Suprapubic skin (tissue), 4 donors: ENCODE measurements at places on chromosomes 12 and 14.

GRCh38 chr12:49322367-49322707 is 718 bp upstream of the TROAP start:
- H3K27ac ChIP-seq, result no peak overlapping the region
- no peaks in the 10 kb centered on the region for H3K36me3 ChIP-seq
- H3K27me3 ChIP-seq, result no peaks in the 10 kb centered on the region
- H3K4me3 ChIP-seq, result peak overlapping the region; percentile 78

DNA sequence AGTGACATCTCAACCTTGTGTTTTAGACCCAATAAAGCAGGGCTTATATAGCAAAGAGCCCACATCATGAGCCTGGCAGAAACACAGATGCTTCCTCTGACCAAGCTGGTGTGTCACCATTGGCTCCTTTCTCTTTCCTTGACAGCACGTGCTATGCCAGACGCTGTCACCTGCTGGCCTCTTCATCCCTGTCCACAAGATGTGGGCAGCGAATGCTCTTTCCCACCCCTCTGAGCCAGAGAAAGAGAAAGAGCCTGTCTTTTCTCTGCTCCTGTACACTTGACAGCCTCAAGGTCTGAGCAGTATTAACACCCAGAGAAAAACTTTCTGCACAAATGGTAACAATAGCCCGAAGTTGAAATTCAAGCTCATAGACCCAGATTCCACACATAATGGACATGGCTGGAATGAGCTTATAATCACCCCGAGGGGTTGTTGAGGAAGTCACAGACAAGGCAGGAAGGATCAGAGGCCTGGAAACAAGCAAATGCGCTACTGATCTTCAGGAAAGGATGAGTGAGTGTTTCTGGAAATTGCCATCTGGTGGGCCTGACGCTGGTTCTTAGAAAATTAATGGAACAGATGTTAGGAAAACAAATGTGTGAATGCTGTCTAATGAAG is 8.9 kb downstream of the TGFB3 start:
- H3K4me3 ChIP-seq, result no peak overlapping the region
- no peaks in the 10 kb centered on the region for H3K27me3 ChIP-seq
- no peak overlapping the region for H3K27ac ChIP-seq
- peaks cover 14% of the 10 kb centered on the region for H3K4me1 ChIP-seq
- no peak for DNase-seq
- H3K36me3 ChIP-seq, result peaks cover 3% of the 10 kb centered on the region

- H3K4me1 ChIP-seq, result peaks cover 31% of the 10 kb centered on the region
- H3K4me3 ChIP-seq, result peak overlapping the region; percentile 44
- peak overlapping the region; percentile 75 for H3K27ac ChIP-seq
- DNase-seq, result no peak
- no peaks in the 10 kb centered on the region for H3K36me3 ChIP-seq
Measured at GRCh38 chr12:4031703-4032291, 158.6 kb upstream of the PARP11 start.

GRCh38 chr14:24761141-24761540 is 127.2 kb upstream of the GZMB start:
- DNase-seq, result no peak
- no peaks in the 10 kb centered on the region for H3K27me3 ChIP-seq
- no peak overlapping the region for H3K4me3 ChIP-seq
- no peaks in the 10 kb centered on the region for H3K36me3 ChIP-seq
- H3K4me1 ChIP-seq, result no peaks in the 10 kb centered on the region

- H3K36me3 ChIP-seq, result no peaks in the 10 kb centered on the region
- H3K4me1 ChIP-seq, result no peaks in the 10 kb centered on the region
- H3K4me3 ChIP-seq, result no peak overlapping the region
- peaks cover 8% of the 10 kb centered on the region for H3K27me3 ChIP-seq
Measured at GRCh38 chr14:99676657-99677056, 7.4 kb upstream of the CYP46A1 start.

- H3K36me3 ChIP-seq, result peaks cover 5% of the 10 kb centered on the region
- H3K27me3 ChIP-seq, result no peaks in the 10 kb centered on the region
- H3K4me3 ChIP-seq, result peak overlapping the region; percentile 64
- peaks cover 77% of the 10 kb centered on the region for H3K4me1 ChIP-seq
- peak overlapping the region; percentile 100 for H3K27ac ChIP-seq
Measured at GRCh38 chr12:12718853-12719252, 1.7 kb downstream of the CDKN1B start.

DNA sequence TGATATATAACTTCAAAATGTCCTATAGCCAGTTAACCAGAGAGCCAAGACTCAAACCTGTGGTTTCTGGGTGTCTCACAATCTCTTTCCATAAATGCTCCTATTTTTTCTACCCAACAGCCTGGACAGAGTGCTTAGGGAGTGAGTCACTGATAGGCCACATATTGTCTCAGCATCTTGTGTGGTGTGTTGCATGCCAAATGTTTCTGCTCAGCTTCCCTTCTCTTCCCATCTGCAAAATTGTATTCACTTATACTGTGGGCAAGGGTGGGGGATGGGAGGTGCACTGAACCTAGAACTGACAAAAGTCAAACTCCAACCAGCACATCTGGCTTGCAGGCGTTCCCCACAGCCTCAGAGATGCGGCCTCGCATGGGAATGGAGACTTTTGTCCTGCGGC is 123.3 kb downstream of the KCNA5 start:
- DNase-seq, result no peak
- H3K4me1 ChIP-seq, result no peaks in the 10 kb centered on the region
- no peak overlapping the region for H3K4me3 ChIP-seq
- peaks cover 12% of the 10 kb centered on the region for H3K27me3 ChIP-seq
- no peak overlapping the region for H3K27ac ChIP-seq

- H3K27me3 ChIP-seq, result no peaks in the 10 kb centered on the region
- DNase-seq, result no peak
- H3K36me3 ChIP-seq, result no peaks in the 10 kb centered on the region
- no peak overlapping the region for H3K4me3 ChIP-seq
- H3K27ac ChIP-seq, result no peak overlapping the region
Measured at GRCh38 chr12:25590011-25590721, 37.1 kb upstream of the LMNTD1 start.

DNA sequence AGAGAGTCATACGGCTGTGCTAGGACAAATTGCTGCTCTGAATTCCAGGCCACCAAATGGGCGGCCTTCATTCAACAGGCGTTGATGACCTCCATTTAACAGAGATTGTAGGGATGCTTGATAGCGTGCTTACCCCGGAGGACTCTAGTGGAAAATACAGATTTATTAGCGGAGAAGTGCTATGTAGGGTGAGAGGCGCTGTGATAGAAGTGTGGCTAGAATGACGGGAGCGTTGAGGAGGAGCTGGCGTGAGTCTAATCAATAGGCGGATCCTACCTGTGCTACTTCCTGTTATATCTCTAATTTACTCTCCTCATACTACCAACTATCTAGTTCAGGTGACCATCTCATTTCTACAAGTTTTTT is 668 bp downstream of the MRPS35 start:
- H3K27me3 ChIP-seq, result no peaks in the 10 kb centered on the region
- peaks cover 4% of the 10 kb centered on the region for H3K36me3 ChIP-seq
- H3K4me1 ChIP-seq, result peaks cover 24% of the 10 kb centered on the region
- H3K4me3 ChIP-seq, result peak overlapping the region; percentile 93

- H3K27me3 ChIP-seq, result no peaks in the 10 kb centered on the region
- peaks cover 4% of the 10 kb centered on the region for H3K4me1 ChIP-seq
- H3K4me3 ChIP-seq, result no peak overlapping the region
- no peaks in the 10 kb centered on the region for H3K36me3 ChIP-seq
Measured at GRCh38 chr12:121391619-121392324, 8.1 kb upstream of the RNF34 start.

- H3K27ac ChIP-seq, result no peak overlapping the region
- peaks cover 52% of the 10 kb centered on the region for H3K36me3 ChIP-seq
- no peak overlapping the region for H3K4me3 ChIP-seq
- no peak for DNase-seq
Measured at GRCh38 chr12:57168058-57168457, 20.6 kb upstream of the LRP1-AS start.

GRCh38 chr12:92046557-92047392 is 98.9 kb downstream of the BTG1 start:
- H3K27me3 ChIP-seq, result no peaks in the 10 kb centered on the region
- no peak overlapping the region for H3K4me3 ChIP-seq
- no peak for DNase-seq
- peaks cover 4% of the 10 kb centered on the region for H3K4me1 ChIP-seq

DNA sequence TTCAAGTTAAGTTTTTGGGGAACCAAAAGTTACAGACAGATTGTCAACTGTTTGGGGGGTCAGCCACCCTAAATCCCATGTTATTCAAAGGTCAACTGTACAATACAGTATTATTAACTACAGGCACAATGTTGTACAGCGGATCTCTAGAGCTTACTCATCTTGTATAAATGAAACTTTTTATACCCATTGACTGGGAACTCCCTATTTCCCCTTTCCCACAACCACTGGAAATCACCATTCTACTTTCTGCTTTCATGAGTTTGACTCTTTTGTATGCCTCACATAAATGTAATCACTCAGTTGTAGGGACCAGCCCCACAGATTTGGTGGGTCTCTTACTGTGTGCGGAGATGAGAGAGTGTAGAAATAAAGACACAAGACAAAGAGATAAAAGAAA is 57.8 kb downstream of the SLCO1B3 start:
- no peak overlapping the region for H3K4me3 ChIP-seq
- no peaks in the 10 kb centered on the region for H3K27me3 ChIP-seq
- no peak overlapping the region for H3K27ac ChIP-seq
- no peak for DNase-seq
- no peaks in the 10 kb centered on the region for H3K36me3 ChIP-seq

DNA sequence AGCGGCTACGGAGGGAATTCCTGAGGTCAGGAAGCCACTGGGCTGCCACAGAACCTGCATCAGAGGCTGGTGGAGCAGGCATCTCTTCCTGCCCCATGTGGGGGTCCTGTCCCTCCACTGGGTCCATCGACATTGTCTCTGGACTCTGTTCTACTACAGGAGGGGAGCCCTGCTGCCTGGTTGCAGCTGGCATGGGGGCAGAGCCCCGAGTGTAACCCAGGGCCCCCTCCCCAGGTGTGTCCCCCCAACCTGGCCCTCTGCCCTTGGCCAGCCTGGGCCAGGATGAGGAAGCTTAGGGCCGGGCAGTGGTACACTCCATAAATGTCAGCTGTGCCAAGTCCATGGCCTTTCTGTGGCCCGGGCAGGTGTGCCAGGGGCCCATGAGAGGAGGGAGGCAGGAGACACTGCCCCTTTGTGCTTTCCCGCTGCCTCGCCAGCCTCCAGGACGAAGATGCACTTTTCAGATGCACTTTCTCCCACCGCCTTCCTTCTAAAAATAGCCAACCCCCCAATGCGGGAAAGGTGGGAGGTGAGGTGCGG is 4.0 kb upstream of the EXOC3L4 start:
- no peak overlapping the region for H3K4me3 ChIP-seq
- H3K36me3 ChIP-seq, result no peaks in the 10 kb centered on the region
- H3K27ac ChIP-seq, result no peak overlapping the region
- peaks cover 23% of the 10 kb centered on the region for H3K4me1 ChIP-seq

DNA sequence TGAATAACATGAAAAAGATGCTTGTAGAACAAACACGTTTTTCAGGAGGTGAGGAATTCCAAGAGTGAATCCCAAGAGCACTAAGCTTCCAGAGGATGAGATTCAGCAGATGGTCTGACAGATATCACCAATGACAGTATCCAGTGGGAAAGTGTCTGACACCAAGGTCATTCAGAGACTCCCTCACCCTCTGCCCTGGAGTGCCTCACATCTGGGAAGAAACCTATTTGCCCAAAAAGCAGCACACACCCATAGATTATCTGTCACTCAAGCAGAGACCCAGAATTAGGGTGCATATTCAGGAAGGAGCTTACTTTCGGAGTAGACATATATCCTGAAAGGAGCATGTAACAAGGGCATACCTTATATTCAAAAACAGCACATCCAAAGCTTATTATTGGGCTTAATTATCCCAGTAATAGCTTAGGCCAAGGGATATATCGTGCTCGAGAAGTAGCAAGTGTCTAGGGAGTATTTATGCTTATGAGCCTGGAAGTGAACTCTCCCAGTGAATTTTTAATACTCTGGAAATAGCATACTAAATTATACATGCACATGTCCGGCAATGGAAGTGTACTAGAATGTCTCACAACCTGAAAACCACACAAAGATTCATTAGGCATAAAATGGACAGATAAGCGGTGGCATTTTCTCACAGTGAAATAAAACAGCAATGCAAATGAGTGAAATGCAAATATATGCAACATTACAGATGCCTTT is 998.1 kb upstream of the TMEM132C start:
- no peak for DNase-seq
- H3K4me1 ChIP-seq, result no peaks in the 10 kb centered on the region
- no peaks in the 10 kb centered on the region for H3K27me3 ChIP-seq

DNA sequence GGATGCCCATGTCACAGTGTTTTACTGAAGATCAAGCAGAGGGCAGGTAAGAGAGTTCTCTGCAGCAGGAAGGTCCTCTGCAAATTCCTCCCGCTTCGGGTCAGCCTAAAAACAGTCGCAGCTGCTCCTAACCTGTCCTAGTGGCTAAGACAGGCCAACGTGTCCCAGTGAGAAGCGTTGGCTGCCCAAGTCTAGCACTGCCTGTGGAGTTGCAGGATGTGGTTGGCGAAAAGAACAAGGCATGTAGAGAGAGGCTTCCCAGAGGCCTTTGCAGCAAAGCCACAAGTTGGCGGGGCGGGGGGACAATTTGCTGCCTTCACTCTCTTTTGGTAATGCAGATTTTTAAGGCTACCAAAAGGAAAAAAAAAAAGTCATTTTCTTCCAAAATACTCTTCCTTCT is 340.1 kb downstream of the BCL11B start:
- H3K4me1 ChIP-seq, result peaks cover 8% of the 10 kb centered on the region
- no peak overlapping the region for H3K4me3 ChIP-seq
- no peak overlapping the region for H3K27ac ChIP-seq
- peak; percentile 54 for DNase-seq

DNA sequence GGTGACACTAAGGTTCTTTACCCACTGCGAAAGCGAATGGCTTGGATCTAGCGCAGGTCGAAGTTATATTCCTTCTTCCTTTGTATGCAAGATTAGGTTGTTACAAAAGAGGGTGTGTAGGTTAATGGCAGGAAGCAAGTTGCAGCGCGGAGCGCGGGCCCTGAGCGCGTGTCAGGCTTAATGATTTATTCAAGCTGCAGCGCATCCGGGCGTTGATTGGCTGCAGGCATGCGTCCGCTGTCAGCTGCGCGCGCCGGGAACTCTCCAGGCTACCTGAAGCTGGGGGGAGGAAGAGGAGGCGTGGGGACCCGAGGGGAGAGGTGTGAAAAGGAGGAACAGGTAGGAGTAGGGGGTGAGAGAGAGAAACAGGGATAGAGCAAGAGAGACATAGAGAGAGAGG is 7.4 kb downstream of the ASCL1 start:
- H3K27ac ChIP-seq, result no peak overlapping the region
- no peak for DNase-seq
- peaks cover 6% of the 10 kb centered on the region for H3K4me1 ChIP-seq
- H3K4me3 ChIP-seq, result peak overlapping the region; percentile 9
- H3K27me3 ChIP-seq, result peaks cover 78% of the 10 kb centered on the region

DNA sequence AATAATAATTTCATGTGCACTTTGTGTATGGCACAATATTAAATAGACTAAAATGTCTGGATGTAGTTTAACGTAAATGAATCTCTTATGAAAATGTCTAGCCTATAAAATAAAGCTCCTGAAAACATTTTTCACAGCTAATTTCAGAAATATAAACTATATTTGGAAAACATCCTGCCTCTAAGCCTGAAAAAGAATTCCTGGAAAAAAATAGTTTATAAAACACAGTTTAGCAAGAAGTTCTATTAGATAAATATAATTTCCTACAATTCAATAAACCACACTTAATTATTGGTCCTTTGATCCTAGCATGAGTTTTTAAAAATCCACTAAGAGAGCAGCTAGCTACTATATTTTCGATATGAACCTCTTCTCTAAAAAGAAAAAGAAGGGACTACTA is 159.9 kb downstream of the ADAMTS20 start:
- no peak overlapping the region for H3K4me3 ChIP-seq
- H3K27ac ChIP-seq, result no peak overlapping the region
- H3K27me3 ChIP-seq, result no peaks in the 10 kb centered on the region
- no peaks in the 10 kb centered on the region for H3K36me3 ChIP-seq

GRCh38 chr12:94807951-94808350 is 157.6 kb upstream of the TMCC3 start:
- H3K4me3 ChIP-seq, result no peak overlapping the region
- no peaks in the 10 kb centered on the region for H3K27me3 ChIP-seq
- DNase-seq, result no peak
- no peaks in the 10 kb centered on the region for H3K4me1 ChIP-seq
